NCI-H1417 (cell line): ENCODE measurements at places on chromosomes 12 and 14.

DNA sequence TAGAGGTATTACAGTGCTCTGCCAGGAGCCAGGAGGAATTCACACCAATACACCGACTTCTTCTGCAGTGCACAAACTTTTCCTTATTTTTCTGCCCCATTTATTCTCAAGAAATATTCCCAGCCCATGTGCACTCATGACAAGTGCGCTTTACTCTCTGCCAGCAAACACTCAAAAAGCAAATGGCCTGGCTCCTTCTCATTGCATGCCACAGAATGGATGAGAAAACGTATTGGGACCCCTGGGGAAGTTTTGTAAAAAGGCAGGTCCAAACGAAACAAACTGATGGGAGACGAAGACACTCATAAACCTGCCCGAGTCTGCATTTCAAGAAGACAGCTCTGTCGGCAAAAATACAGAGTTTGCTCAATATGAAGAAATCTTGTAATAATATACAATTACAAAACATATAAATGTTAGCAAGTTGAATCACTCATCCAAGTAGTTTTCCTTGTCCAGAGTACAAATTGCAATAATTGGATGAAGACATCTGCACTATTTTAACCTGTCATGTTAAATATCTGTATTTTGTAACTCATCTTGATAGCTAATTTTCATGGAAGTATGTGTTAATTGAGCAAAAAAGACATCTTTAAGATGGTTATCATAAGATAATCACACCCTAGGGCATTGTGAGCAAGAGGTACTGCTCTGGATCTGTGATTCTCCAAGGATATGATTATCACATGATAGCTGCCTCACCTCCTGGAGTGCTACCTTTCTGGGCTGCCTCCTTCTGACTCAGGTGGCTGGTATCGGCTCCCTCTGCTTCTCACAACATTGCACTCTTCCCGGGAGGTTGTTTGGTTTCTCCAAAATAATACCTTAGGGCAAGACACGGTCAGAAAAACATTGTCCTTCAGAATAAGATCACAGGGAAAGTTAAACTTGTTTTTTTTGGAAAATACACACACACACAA is 260.8 kb upstream of the G2E3 start:
- DNase-seq, result no peak

- DNase-seq, result peak; percentile 73
Measured at GRCh38 chr14:29391801-29392200, 535.8 kb downstream of the PRKD1 start.

DNA sequence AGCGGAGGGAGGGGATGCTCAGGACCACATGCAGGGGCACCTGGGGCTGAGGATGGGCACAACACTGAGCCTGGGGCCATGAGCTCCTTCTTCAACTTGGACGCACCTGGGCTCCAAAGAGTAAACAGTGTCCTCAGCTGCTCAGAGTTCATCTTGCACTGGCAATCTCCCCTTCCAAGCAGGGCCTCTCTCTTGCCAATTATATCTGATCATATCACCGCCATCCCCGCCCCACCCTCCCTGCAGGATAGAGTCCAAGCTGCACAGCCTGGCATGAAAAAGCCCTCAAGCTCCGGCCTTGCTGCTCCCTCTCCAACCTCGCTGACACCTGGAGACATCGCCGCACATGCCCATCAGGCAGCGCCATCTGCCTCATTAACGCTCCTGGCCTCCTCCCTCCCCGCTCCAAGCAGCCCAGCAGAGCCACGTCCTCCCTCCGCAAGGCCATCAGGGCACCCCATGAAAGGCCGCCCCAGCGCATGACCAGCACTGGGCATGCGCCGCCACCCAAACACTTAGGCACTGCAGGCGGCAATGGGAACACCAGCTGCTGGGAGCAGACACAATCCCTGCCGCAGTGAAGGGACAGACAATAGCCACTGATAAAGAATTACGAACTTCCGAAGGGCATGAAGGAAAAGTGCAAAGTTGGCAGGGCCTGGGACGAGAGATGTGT is 88.8 kb downstream of the CHGA start:
- peak; percentile 98 for DNase-seq

GRCh38 chr14:62824086-62824485 is 221.2 kb downstream of the KCNH5 start:
- no peak for DNase-seq

GRCh38 chr14:99840774-99841305 is 47.6 kb downstream of the EML1 start:
- no peak for DNase-seq

- no peak for DNase-seq
Measured at GRCh38 chr12:5827591-5827990, 117.5 kb downstream of the ANO2 start.

DNA sequence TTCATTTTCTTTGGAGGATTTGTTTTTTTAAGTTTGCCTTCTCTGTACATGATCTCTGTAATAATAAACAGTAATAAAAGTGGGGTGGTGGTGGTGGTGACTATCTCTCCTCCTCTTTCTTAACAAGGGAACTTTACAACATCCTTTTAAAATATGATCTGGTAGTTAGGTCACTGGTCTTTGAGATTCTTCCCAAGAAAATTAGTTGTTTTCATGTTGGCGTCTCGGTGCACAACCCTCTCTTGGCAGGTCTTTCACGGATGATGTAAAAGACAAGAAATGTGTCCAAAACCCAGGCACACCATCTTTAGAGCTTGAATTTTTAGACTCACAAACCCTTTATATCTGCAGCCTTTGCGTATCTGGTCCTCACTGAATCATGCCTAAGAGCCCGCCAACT is 488.5 kb upstream of the TBX3 start:
- no peak for DNase-seq

DNA sequence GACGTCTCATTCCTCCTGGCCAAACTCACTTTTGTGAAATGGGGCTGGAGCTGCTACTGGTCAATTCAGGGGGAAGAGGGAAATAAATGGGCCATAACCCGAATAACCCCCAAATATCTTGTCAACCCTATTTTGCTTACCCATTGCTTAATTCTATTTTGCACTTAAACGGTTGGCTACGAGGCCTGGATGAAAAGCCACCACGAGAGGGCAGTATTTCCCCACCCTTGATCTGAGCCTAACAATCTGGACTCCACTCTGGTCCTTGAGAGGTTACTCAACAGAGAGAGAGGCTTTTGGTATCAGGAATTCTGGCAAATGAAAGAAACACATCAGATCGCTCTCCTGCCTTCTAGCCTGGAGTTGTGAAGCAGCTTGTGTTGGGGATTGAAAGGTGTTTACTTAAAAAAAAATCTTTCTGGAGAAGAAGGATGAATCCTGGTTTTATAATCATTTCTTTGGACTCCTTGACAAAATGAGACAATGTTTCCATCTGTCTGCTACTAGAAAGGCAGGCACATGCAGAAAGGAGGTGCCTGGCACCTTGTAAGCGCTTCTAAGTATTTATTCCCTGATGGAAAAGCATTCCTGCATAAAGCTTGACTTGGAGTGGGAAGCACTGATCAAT is 22.4 kb upstream of the FBXO21 start:
- DNase-seq, result peak; percentile 91

DNA sequence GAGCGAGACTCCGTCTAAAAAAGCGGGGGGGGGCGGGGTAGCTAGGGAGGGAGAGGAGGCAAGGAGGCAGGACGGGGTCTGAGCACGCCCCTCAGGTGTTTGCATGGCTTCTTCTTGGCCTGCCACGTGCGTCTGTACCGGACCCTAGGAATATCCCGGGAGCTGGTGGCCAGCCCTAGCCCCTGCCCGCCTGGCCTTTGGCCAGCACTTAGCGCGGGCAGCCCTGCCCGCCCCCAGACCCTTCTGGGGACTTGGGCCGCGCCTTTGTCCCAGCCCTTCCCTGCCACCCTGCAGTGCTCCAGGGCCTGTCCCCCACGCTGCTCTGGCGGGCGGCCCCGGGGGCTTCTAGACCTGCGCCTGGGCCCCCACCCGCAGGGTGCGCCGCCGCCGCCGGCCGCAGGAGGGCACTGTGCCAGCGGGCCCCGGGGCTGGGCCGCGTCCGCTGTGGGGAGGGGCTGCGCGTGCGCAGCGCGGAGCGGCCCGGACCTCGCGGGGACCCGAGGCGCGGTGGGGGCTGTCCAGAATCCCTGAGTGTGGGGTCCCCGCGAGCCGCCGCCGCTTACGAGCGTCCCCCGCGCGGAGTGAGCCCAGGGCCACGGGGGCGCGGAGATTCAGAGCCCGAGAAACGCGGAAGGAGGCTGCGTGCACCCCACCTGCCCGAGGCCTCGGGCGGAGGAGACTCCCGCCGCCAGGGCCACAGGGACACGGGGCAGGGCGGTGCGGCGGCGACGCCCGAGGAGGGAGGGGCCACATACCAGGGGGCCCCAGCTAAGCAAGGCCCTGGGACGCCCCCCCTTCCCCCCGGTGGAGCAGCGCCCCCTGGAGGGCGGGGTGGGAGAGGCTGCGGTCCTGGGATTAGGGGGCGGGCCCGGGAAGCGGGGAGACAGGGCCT is 21.0 kb downstream of the SLC25A29 start:
- peak; percentile 74 for DNase-seq
